ENCODE measurements at places on chromosomes 6 and 20.

DNA sequence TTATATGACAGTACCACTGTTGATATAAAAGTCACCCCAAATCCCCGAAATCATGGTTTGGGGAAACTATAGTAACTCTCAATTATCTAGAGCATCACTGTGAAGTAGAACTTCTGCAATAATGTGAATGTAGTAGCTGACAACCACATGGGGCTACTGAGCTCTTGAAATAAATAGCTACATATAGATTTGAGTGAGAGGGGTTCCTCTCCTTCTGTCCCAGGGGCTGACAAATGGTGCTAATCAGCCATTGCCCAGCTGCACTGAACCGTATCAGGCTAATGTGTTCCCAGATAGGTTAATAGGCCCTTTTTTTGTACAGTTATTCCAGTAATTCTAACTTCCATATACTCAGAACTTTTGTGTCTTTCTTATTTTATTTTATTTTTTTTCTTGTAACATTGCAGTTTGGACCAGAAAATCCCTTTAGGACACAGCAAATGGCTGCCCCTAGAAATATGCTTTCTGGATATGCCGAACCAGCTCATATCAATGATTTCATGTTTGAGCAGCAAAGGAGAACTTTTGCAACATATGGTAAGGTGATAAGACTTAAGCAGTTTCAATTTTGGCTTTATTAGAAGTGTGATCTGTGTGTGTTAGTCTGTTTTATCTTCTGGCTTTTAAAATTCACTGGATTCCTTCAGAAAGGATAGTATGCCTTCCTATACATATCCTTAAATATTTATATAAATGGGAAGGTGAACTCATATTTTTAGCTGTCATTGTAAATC lies 21.1 kb downstream of the CDC40 start:
- DNase-seq: no peak

GRCh38 chr6:134026597-134026996 lies 25.8 kb downstream of the SLC2A12 start:
- no peak for DNase-seq

DNA sequence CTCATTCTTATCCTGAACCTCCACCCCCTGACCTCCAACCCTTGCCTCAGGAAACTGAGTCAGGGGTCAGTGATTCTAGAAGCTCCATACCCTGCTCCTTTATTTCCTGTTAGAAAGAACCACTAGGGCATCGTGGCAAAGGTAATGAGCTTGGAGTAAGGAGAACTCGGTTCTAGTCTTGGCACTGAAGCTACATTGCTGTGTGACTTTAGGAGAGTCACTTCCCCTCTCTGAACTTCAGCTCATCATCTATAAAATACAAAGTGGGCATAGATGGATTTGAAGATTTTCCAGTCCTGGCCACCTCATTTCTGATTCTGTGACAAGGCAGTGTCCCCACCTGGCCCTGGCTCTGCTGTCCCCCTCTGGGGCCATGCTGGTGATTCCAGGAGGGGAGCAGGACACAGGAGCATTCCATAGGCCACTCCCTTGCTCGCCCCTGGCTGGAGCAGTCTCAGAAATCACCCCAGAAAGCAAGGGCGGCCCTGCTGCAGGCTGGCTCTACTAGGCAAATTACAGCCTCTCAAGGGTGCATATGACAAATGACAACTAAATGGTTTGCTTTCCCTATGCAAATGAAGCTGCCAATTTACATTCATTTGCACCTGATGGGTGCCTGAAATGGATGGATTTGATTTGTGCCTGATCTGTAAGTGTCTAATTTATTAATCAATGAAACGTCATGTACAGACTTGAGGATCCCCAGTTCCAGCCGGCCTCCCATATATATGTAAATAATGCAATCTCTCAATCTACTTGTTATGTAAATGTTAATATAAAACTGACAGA lies 62.2 kb downstream of the LRFN2 start:
- DNase-seq: no peak

DNA sequence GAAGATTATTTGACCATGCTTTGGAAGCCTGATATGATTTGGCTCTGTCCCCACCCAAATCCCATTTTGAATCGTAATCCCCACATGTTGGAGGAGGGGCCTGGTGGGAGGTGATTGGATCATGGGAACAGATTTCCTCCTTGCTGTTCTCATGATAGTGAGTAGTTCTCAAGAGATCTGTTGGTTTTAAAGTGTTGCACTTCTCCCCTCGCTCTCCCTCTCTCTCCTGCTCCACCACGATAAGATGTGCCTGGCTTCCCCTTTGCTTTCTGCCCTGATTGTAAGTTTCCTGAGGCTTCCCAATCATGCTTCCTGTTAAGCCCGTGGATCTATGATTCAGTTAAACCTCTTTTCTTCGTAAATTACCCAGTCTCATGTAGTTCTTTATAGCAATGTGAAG lies 21.7 kb upstream of the FAM217A start:
- DNase-seq: no peak

GRCh38 chr20:33474097-33474873 lies 15.6 kb upstream of the CBFA2T2 start:
- no peak for DNase-seq

DNA sequence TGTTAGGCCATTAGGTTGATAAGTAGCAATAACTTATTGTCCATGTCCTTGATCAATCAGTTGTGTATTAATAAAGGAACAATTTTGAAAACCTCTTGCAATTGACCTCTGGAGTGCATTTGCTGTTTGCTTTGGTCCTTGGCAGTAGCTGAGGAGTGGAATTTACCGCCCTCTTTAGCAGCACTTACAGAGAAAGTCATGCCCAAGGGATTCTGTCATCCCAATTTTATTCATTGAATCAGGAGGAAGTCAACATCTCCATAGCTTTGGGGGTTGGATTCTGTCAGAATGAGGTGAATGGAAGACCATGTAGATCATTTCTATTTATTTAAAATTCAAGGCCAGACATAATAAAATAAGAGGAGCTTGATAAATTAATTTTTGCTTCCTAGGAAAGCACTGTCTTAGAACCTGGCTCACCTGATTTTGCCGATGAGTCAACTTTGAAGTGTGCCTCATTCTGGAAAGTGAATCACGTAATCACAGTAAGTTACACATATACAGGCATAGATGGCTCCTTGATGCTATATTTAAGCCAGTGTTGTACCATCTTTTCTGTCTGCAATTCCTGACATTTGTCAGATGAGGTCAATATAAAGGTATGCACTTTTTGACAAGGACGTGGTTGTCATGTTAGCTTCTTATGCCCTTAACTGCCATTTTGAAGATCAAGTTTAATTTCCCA lies 128.7 kb upstream of the MLIP start:
- no peak for DNase-seq

DNA sequence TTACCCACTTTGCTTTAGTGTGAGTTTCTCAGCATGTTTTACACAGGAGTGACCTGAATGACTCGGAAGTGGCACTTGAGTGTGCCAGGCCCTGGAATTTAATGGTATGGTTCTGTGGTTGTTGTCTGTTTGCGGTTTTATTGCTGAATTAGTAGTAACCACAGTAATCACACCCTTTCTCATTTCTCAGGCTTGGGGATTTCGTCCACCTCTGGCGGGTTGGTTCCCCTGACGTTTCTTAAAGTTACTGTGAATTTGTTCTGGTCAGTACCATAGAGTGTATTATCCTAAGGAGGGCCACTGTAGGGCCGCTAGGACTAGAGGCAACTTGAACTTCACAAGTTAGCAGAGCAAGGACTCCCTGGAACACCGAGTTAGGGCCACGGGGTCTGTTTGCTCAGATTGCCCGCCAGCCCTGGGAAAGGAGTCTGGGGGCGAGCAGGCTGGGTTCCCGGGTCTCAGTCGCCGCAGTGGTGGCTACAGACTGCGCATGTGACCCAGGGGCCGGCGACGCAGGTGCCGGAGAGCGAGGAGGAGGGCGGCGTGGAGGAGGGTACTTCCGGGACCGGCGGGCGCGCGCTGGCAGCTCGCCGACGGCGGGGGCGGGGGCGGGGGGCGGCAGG lies 546 bp upstream of the KLHL32 start:
- DNase-seq: no peak

GRCh38 chr20:8388707-8389106 lies 256.6 kb downstream of the PLCB1 start:
- DNase-seq: no peak

All from NCI-H2081 (cell line).